ENCODE measurements at places on chromosomes 3 and 15. TPM values are rescaled to one million over a fixed set of nuclear protein-coding genes. Genes with fewer than 3 reads are reported as not detected.

MEIS2 gene
- 379 TPM for total RNA-seq

AQP9 gene
- not detected for total RNA-seq

FOXB1 gene
- total RNA-seq: not detected

C3orf70 gene
- 3.0 TPM for total RNA-seq

UROC1 gene
- total RNA-seq: not detected

- no peak for DNase-seq
- no peak overlapping the region for H3K4me3 ChIP-seq
- H3K27ac ChIP-seq: no peak overlapping the region
- H3K27me3 ChIP-seq: peaks cover 3% of the 10 kb centered on the region
Observed at GRCh38 chr3:196624907-196625306, 14.6 kb upstream of the NRROS start.

DNA sequence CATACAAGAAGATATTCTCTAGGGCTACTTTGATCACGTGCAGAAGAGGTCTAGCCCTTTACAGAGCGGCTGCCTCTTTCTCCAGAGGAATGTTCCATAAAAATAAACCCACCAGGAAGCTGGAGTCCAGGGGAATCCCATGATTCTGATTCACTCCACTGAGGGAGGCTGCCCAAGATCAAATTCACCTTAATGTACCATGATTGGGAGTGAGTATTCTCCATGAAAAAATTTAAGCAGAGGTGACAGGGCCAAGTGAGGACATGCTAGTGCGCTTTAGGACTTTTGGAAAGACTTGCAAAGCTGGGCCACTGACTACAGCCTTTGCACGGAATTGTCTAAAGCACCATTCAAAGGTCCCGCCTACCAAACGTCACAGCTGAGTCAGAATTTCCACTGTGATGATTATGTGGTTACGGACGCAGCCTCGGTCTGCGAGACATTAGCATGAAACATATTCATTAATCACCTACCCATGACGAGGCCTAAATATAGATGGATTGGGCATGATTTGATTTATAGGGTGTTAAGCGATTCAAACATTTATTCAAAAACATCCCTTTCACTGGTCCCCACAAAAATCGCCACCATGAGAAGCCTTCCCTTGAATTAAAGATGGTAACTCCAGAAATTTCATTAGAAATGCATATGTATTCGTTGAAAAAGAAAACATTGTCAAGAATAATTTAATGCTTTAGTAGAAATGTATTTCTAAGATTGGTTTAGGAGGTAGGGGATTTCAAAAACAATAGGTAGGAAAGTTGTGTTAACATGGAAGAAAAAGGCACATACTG, 152.6 kb downstream of the GREM1 start:
- H3K4me3 ChIP-seq: no peak overlapping the region
- H3K36me3 ChIP-seq: no peaks in the 10 kb centered on the region
- no peaks in the 10 kb centered on the region for H3K27me3 ChIP-seq
- H3K4me1 ChIP-seq: peaks cover 9% of the 10 kb centered on the region
- no peak overlapping the region for H3K27ac ChIP-seq

DNA sequence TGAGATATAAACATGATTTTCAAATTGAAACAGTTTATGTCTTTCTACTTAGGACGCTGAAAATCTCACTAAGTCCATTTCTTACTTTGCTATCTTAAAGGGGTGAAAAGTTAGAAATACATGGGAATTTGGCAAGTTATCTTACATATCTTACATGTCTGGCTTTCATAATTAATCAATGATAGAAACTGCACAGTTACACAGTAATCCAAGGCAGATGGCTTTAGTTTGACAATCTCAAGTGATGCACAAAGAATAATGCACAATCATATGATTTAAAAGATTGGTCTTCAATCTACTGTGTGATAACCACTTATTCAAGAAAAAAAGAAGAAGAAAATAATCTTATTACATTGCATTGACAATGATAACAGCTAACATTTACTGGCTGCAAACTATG, 14.2 kb downstream of the PDZRN3 start:
- DNase-seq: no peak
- H3K27me3 ChIP-seq: no peaks in the 10 kb centered on the region
- H3K27ac ChIP-seq: peak overlapping the region; percentile 15
- peaks cover 9% of the 10 kb centered on the region for H3K36me3 ChIP-seq
- H3K4me3 ChIP-seq: no peak overlapping the region

- H3K27ac ChIP-seq: no peak overlapping the region
- no peaks in the 10 kb centered on the region for H3K4me1 ChIP-seq
- peaks cover 14% of the 10 kb centered on the region for H3K36me3 ChIP-seq
- no peaks in the 10 kb centered on the region for H3K27me3 ChIP-seq
- no peak overlapping the region for H3K4me3 ChIP-seq
Observed at GRCh38 chr15:75884041-75884440, 19.6 kb upstream of the FBXO22 start.

- DNase-seq: peak; percentile 58
- H3K4me3 ChIP-seq: no peak overlapping the region
- H3K27me3 ChIP-seq: no peaks in the 10 kb centered on the region
Observed at GRCh38 chr3:193788189-193788991, 195.4 kb downstream of the OPA1 start.

DNA sequence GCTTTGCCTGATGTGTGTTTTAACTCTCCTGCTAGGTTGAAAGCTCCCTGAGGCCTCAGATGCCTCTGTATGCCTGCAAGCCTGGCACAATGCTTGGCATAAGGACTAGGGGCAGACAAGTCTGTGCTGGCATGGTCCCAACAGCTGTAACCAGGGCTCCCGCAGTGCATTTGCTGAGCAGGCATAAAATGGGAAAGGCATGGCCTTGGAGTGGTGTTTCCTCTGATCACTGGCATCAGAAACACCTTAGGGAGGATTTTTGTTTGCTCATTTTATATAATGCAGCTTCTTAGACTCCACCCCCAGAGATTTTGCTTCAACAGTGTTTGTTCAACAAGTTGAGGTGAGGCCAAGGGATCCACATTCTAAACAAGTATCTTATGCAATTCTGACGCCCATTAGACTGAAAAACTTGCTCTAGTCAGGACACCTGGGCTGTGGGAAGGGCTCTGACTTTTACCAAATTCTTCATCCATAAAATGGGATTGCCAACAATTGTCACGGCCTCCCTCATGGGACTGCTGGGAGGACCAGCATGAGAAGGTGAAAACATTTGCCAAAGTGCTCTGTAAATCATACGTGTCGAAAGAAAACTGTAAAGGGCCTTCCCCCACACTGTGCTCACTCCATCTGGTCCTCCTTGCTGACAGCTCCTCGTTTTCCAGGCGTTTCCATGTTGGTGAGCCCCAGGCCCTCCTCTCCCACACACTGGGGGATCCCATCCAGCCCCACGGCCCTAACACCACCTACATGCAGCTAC, 43.1 kb downstream of the STARD5 start:
- no peak overlapping the region for H3K27ac ChIP-seq
- peaks cover 3% of the 10 kb centered on the region for H3K27me3 ChIP-seq
- DNase-seq: no peak
- H3K4me3 ChIP-seq: no peak overlapping the region
- peaks cover 6% of the 10 kb centered on the region for H3K4me1 ChIP-seq
- peaks cover 9% of the 10 kb centered on the region for H3K36me3 ChIP-seq

GRCh38 chr15:82917249-82917648, 35.3 kb downstream of the HOMER2 start:
- H3K27me3 ChIP-seq: no peaks in the 10 kb centered on the region
- no peaks in the 10 kb centered on the region for H3K4me1 ChIP-seq
- H3K4me3 ChIP-seq: no peak overlapping the region
- no peaks in the 10 kb centered on the region for H3K36me3 ChIP-seq
- H3K27ac ChIP-seq: no peak overlapping the region
- DNase-seq: no peak

GRCh38 chr3:187836823-187837770, 91.8 kb upstream of the BCL6 start:
- no peak for DNase-seq
- H3K4me3 ChIP-seq: no peak overlapping the region
- no peaks in the 10 kb centered on the region for H3K27me3 ChIP-seq
- H3K4me1 ChIP-seq: no peaks in the 10 kb centered on the region
- no peak overlapping the region for H3K27ac ChIP-seq
- H3K36me3 ChIP-seq: peaks cover 2% of the 10 kb centered on the region

DNA sequence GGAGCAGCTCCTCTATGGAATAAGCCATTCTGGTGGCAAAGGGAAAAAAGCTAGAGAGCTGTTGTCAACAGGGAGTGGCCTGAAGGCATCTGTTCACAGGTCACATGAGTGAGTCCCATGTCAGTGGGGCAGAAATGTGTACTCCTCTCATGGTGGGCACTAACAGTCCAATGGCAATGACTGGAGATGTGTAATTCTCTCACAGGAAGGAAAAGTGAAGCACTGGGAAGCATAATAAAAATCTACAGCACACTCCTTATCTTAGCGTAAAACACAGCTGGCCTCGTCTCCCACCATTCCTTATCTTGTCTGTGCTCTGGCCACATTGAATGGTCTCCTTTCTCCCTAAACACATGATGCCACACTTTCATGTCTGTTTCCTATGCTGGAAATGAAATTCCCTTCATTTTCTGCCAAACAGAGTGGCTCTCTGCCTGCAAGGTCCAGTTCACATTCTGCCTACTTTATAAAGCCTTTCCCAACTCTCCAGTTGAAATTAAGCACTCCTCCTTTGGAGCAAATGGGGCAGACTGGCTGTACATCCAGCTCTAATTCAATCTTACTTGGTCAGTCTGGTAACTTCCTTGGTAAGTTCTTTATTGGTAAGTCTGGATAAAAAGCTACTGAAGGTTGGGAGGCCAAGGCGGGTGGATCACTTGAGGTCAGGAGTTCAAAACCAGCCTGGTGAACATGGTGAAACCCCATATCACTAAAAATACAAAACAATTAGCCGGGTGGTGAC, 139.8 kb downstream of the RPL22L1 start:
- H3K4me3 ChIP-seq: no peak overlapping the region
- peaks cover 25% of the 10 kb centered on the region for H3K4me1 ChIP-seq
- no peaks in the 10 kb centered on the region for H3K27me3 ChIP-seq
- DNase-seq: no peak

- H3K36me3 ChIP-seq: no peaks in the 10 kb centered on the region
- no peak overlapping the region for H3K4me3 ChIP-seq
- peaks cover 9% of the 10 kb centered on the region for H3K27me3 ChIP-seq
- H3K4me1 ChIP-seq: peaks cover 29% of the 10 kb centered on the region
- no peak overlapping the region for H3K27ac ChIP-seq
Observed at GRCh38 chr3:123071146-123071545, 4.3 kb downstream of the PDIA5 start.

GRCh38 chr3:33636125-33636850, 81.8 kb downstream of the CLASP2 start:
- H3K4me3 ChIP-seq: no peak overlapping the region
- H3K36me3 ChIP-seq: peaks cover 8% of the 10 kb centered on the region
- no peaks in the 10 kb centered on the region for H3K27me3 ChIP-seq

GRCh38 chr15:52783929-52784798, 6.0 kb downstream of the ONECUT1 start:
- H3K4me1 ChIP-seq: peaks cover 5% of the 10 kb centered on the region
- no peak overlapping the region for H3K4me3 ChIP-seq
- peaks cover 99% of the 10 kb centered on the region for H3K27me3 ChIP-seq
- DNase-seq: no peak
- H3K27ac ChIP-seq: no peak overlapping the region
- H3K36me3 ChIP-seq: no peaks in the 10 kb centered on the region

- no peaks in the 10 kb centered on the region for H3K36me3 ChIP-seq
- H3K4me3 ChIP-seq: no peak overlapping the region
- no peak overlapping the region for H3K27ac ChIP-seq
- H3K4me1 ChIP-seq: peaks cover 20% of the 10 kb centered on the region
Observed at GRCh38 chr3:124576565-124577493, 153.4 kb upstream of the UMPS start.

Measured in mesothelial cell of epicardium (in vitro differentiated cells).